ENCODE measurements at places on chromosomes 16 and 17.

DNA sequence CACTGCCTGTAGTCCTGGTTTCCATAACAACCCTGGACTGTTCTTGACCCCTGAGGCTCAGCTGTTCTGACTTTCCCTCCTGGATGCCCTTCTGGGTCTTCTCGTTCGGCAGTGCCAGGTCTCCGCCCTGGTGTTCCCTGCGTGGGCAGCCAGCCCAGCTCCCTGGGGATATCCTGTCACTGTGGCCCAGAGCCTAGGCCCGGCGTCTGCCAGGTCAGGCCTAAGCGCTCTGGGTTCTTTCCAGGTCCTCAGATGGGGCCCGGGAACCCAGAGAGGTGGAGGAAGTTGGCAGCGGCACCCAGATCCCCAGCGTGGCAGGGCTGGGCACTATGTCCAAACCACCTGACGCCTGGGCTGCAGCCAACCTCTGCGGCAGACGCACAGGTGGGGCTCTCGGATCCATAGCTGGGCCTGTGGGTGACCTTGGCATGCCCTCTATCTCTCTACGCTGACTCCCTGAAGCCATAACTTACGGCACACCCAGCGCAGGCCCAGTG, 12.5 kb upstream of the ATP2A3 start:
- no peak for DNase-seq

GRCh38 chr16:56658327-56658875, 642 bp downstream of the MT1F start:
- DNase-seq: no peak

DNA sequence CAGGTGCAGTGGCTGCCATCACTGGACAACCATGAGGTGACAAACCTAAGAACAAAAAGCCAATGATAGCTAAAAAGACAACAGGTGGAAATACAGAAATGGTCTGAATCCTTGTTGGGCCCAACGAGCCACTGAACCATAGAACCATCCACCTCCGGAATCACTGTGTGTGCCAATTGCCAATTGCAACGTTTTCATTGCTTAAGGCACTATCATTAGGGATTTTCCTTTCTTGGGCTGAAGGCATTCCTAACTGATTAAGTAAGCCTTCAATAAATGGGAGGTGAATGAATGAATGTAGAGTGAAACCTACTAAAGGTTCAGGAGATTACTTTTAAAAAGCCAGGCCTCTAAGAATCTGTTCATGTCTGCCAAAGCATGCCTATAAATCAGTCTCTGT, 3.6 kb downstream of the USP31 start:
- DNase-seq: no peak

GRCh38 chr17:34171245-34171818, 83.8 kb upstream of the CCL2 start:
- peak; percentile 84 for DNase-seq

GRCh38 chr16:30903002-30903401, 6.6 kb downstream of the CTF1 start:
- DNase-seq: no peak

DNA sequence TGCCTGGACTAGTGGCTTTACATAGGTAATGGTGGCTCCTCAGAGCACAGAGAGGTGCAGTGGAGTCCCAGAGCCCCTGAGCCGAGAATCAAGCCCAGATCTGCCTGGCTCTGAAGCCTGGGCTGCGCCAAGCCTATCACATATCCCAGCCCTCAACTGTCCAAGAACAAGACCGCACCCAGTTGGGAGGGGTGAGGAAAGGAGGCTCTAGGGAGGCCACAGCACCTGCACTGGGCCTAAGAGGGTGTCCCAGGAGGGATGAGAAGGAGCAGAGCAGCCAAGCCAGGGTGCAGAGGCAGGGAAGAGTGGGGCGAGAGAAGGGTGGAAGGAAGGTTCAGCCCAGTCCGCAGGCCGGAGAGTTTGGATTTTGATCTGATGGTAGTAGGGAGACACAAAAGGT, 941 bp upstream of the RNF112 start:
- no peak for DNase-seq

DNA sequence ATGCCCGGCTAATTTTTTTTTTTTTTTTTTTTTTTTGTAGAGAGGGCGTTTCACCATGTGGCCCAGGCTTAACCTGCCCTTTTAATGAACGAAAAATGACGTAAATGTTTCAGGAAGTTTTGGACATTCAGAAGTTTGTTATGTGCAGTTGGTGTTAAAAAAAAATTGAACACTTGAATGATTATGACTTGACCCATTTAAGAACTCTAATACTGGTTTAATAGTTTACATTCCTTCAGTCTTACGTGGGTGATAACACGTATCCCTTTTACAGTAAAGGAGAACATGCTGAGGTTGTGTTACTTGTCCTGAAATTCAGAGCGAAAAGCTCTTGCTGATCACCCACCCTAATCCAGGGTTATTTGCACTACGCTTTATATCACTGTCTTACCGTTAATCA, 1.7 kb downstream of the MLYCD start:
- no peak for DNase-seq

DNA sequence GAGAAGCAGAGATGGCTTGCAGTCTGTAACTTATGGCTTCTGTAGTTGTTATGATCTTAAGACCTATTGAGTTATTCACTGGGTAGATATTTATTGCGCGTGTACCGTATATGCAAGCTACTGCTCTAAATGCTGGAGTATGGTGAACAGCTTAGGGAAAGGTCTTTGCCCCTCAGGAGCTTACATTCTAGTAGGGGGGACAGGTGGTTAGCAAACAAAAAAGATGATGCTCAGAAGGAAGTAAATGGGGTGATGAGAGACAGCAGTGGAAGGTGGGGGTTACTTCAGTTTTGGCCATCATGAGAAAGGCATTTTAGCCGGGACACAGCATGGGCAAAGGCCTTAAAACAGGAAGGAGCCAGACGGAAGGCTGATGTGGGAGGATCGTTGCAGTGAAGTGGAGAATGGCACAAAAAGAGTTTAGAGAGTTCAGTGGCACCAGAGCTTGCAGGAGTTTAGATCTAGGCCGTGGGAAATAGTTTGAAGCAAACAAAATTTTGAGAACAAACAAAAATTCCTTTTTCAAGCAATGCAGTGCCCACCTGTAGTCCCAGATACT, 2.1 kb downstream of the ARMC7 start:
- DNase-seq: peak; percentile 25
